ENCODE measurements at places on chromosomes 7 and 10.

DNA sequence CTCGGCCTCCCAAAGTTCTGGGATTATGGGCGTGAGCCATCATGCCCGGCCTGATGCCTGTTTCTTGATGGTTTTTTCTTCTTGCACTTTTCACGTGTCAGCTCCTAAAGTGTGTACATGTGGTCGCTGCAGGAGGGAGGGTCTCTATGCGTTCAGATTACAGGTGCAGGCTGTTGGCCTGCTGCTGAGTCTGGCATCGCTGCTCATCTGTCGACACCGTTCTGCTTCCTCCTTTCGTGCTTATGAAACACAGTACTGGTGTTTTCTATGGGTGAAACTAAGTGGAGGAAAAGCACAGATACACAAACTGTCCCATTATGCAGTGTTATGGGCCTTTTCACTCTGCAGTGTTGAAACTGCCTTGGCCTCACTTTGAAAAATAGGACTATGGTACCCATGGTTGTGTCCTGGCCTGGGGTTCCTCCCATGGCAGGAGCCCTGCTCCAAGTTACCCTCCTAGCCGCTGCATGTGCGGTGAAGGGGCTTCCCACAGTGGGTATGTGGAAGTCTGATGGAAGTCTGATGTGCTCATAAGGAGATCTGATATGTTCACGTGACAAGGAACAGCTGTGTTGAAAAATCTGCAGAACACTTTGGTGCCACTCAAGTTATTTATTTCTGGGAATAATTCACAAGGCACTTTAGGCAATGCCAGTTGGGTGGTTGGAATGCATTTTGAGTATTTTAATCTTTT is 23.5 kb downstream of the OGDH start:
- DNase-seq = no peak

DNA sequence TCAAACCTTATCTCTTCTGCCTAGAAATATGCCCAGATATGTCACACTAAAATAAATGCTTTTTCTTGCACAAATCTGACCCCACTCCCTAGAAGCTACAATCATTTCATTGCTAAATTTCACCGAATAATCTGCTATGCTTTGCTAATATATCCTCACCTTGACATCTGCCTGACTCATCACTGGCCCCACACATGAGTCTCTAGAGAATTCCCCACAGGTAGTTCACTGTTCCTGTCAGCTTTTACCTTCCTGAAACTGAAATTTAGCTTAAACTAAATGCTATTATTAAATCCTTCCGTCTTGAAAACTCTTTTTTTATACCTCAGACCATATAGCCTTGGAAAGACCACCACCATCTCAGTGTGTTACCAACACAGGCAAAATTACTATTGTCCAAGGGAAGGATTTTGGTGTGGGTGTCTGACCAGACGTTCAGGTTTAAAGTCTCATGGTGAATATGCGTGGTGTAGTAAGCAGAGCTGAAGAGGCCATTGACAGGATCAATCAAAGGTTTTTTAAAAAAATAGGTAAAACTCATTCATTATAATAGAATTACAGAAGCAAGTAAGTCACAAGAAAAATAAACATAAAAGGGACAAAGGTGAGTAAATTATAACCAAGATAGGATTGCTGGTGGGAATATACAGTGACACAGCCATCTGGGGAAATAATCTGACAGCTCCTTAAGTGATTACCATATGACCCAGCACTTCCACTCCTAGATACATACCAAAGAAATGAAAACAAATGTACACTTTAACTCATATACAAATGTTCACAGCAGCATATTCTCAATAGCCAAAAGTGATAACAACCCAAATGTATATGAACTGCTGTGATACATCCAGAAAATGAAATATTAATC is 173.5 kb downstream of the KMT2E start:
- DNase-seq = no peak

GRCh38 chr10:84589526-84590205 is 261.3 kb downstream of the CCSER2 start:
- no peak for DNase-seq

DNA sequence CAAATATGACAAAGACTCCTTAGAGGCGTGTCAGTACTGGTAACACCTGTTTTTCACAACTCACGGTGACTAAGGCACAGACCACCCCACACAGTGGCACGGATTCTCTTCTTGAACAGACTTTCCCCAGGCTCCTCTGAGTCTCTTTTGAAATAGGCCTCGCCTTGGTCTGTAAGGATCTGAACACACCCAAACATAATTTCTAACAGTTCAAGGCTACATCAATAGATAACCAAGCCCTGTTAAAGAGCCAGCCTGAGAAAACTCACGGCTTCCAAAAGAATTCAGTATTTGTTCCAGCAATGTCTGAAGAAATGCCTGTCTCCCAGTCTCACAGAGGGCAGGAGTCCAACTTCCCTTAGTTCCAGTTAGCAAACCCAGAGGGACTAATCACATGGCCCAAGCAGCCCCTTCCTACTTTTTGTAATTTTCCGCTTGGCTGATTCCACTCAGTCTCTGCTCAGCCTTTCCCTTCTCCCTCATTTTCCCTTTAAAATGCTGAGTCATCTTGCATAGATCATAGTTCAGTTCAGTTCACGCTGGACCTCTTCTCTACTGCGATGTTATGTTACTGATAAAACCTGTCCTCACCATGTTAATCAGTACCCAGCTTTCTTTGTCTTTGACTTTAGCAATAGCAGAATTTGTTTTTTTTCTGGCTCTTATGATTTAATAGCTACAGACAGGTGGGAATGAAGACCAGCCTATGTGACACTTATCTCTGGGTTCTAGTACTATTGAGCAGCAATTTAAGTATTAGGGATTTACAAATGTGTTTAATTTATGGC is 22.6 kb upstream of the AKR1C3 start:
- no peak for DNase-seq

DNA sequence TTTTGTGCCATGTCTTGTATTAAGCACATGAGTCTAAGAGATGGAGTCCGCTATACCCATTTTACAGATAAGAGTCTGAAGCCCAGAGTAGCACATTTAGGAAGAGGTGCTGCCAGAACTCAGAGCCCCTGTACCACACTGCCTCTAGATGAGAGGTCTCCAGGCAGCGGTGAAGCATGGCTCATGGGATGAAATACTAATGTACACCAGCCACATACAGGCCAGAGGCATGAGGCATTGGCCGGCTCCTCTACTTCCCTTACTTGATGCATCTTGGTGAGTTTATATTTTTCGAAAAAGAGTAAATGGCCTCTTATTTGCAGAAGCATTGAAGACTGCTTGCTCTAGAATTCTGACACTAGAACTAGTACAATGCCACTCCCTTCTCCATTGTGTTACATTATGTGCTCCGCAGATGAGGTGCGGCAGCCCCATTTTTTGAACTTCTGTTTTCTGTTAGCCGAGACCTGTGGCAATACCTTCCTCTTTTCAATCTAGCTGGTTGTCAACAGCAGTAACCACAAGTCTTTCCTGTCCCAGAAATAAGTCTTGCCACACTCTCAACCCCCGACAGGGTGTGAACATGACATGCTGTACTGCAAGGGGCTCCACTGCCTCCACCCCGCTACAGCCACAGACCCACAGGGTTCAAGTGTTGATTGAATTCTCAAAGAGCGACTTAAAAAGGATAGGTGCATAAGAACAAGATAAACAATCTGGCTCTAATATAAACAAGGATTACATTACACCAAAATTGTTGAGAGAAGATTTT is 145.3 kb downstream of the CELF2 start:
- DNase-seq = no peak

DNA sequence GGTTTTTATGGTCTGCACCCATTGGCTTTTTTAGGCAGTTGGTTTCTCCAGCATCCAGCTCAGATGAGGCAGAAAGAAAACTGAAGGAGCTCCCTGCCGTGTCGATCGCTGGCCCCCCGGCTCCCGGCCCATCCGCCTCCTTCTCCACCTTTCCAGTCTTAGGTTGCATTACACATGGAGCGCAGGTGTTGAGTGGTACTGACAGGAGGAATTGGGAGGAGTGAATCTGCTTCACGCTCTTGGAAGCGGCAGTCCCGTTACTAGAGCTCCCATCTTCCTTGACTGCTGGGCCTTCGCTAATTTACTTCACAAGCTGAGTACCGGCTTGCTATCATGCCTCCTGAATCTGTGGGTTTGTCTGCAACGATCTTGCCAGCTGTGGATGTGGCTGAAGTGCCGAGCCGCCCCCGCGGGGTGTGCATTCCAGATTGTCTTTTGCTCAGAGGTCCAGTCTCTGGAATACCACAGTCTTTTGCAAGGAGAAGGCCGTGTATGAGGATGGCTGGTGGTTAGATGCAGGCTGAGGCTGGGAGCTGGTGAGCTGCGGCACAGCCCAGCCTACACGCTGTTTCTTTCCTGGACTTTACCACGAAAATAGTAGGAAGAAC is 17.1 kb downstream of the IQCE start:
- no peak for DNase-seq

- no peak for DNase-seq
Measured at GRCh38 chr7:112882991-112883390, 92.8 kb upstream of the TMEM168 start.

GRCh38 chr7:108103558-108104298 is 26.4 kb downstream of the LAMB4 start:
- no peak for DNase-seq

Measured in SK-MEL-5 (cell line).